ENCODE measurements at places on chromosomes 11 and 22.

DNA sequence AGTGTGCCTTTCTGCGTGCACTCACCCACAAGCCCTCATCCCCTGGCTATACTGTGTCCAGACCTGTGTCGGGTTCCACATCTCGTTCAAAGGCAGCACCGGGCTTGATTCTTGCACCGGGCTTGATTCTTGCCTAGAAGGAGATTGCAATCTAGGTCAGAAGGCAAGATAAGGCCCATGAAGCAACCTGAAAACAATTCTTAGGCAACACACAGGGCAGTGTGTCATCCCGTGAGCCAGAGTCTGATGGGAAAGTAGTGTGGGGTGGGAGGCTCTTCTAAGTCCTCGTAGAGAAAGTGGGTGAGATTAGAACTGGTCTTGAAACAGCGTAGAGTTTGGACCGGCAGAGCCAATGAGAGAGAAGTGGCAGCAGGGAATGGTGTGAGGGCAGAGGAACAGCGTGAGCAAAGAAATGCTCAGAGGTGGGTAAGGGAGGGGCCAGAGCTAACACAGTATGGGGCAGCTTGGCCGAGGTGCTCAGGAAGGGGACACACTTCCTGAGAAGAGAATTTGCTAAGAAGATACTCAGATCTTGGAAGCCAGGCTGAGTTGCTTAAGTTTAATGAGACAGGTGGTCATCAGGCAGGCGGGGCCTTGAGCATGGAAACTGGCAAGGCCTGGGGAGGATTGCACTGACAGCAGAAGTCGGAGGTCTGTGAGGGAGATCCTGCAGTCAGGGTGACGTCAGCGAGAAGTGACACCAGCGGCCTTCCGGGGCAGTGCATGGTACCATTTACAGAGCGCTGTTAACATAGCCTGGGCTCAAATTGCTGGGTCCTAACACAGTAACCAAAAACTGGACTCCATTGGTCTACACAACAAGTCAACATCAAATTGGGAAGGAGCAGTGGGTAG is 40.7 kb upstream of the DKK3 start:
- no peak for DNase-seq

DNA sequence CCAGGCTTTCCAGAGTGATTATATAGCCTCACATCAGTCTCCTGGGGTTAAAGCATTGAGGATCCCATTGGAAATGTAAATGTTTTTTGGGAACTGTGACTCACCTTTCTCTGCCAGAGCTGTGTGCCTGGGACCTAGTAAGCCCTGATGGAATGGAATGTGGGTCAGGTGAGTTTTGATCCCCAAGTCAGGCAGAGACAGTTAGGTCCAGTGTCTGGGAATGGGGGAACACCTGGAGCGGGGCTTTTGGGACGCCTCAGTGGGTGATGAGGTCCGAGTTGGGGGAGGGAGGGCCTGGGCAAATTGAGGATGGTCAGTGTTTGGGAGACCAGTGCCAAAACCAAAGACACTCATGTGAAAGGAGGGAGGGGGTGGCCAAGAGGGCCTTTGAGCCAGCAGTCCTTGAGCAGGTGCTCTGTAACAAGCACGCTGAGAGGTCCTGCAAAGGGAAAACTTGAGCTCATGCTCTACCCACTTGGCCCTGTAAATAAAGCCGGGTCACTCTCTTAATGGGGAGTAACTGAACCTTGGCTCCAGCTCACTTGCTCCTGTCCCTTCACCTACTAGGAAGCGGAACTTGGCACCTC is 104.7 kb downstream of the NAV2 start:
- no peak for DNase-seq

GRCh38 chr11:92296138-92296515 is 71.5 kb downstream of the FAT3 start:
- DNase-seq: no peak

- no peak for DNase-seq
These were observed 110.1 kb upstream of the LUZP2 start for GRCh38 chr11:24386546-24387397.

DNA sequence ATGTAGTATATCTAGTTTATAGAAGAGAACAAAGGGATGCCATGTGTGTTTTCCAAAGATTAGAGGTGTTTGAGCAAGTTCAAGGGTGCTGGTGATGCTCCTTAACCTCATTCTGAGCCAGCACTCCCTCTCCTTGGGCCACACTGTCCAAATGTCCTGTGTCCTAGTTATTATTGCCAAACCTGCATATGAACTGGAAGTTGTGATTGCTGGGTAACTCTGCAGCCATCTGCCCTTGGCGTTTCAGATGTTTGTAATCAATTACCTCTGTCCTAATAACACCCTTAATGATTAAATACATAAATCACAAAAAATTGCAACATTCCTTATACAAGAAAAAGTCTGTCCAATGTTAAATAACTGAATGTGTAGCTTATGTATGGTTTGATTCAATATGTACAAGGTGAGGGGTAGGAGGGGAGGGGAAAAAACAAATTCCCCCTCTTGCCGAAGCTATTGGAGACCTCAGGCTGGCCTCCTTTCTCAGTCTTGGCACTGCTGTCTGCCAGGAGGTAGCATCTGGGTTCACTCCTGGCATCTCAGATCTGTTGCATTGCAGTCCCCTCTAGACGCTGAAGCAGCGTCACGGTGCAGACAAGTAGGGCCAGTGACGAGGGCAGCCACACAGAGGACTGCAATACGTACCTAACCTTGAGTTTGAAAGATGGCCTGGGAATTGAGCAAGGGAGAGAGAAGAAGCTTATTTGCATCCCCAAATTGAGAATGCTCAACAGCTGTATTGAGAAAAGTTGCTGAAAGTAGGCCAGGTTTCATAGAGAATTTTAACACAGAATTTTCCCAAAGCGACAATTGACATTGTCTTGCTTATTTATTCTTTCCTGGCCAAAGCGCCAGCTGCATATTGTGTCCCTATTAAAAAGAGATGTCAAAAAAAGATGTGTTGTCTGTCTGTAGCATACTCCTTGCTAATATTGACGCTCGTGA is 89.6 kb upstream of the ARHGAP32 start:
- DNase-seq: no peak

GRCh38 chr11:131737357-131737756 is 366.9 kb downstream of the NTM start:
- DNase-seq: no peak

DNA sequence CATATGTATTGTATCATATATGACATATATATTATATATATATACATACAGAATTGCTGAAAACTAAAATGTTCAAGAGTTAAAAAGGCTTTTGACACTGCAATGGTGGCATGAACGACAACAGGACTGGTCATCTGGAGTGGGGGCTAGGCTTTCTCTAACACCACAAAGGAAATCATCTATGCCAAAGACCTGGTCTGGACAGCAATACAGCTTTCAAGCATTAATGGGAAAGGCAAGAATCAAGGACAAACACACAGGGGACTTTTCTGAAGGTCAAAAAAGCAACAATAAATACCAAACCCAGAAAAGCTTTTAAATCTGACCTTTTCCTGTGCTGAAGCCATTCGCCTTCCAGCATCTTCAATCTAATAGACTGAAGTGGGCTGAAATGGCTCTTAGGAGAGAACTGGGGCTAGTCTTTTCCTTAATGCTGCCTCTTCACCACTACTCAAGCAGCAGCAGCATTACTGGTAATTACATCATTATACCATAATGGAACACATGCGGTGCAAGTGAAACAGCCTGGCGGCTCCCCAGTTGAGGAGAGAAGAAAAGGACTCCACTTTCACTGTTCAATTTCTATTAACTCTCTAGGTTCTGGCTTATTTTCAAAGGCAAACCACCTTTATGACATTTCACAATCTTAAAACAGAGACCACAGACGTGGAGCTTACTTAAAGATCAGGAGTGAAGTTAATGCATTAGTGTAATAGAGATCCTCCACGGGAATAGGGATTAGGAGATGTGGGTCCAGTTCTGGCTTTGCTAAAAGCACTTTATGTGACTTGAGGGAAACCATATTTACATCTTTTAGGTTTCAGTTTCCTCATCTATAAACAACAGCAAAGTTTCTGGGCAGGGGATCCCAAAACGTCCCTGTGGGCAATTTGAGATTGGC is 63.0 kb downstream of the GAB2 start:
- DNase-seq: no peak

DNA sequence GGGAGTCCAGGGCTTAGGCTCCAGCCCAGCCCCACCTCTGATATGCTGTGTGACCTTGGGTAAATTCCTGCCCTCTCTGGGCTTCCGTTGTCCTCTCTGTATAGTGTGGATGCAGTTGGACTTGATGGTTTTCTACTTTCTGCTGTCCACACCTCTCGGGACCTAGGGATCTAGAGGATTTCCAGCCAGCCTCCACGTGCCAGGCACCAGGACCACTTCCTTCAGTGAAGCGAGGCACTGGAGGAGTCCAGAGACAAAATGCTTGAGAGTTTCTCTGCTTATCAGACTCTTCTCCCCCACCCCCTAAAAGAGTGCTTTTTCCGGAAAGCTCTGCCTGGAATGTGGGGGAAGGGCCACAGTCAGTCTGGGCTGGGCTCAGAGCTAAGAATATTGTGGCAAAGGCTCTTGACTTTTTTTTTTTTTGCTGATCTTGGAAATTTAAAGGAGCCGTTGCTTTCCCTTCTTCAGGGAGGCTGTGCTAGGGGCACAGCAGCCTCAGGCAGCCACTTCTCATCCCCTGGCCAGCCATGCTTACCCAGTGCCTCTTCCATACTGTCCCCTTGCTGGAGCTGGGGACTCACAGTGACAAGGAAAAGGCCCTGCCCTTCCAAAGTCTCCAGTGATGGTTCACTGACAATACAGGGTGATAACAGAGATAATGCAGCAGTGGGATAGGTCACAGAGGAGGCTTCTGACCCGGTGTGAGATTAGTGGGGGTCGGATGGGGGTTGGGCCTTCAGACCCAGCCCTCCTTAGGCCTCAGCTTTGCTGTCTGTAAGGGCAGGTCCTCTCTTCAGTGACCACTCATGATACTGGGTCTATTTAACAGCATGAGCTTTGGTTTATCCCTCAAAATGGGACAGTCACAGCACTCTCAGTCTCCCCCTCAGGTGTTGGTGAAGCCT is 2.9 kb upstream of the SERPINH1 start:
- DNase-seq: no peak

DNA sequence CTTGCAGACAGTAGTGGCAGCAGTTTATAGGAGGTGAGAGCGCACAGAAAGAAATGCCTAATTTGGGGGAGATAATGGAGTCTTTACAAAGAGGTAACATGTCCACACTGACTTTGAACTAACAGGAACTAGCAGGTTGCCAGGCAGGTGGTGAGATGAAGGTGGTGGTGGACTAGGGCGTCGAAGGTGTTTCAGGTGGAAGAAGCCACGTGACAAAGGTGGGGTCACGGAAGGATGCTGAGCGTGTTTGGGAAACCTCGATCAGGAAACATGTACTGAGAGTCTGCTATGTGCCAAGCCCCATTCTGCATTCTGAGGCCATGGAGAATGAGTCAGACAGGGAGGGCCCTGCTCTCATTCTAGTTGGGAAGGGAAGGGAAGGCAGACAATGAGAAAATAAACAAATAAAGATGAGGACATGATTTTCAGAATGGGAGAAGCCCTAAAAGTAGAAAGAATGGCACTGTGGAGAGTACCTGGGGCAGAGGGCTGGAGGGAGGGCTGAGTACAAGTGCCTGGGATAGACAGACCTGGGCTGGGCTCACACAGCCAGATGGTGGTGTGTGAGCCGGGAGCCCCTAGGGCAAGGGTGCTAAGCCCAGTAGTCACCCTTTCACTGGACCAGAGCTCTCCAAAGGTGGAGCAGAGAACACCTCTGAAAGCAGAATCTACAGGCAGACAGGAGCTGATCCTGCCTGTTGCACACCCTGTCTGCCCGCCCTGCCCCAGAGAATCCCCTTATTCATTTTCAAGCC is 16.2 kb upstream of the NNMT start:
- DNase-seq: no peak

GRCh38 chr11:9138612-9139579 is 47.5 kb upstream of the SCUBE2 start:
- DNase-seq: no peak

- no peak for DNase-seq
These were observed 921.9 kb upstream of the TENM4 start for GRCh38 chr11:80362563-80363340.

DNA sequence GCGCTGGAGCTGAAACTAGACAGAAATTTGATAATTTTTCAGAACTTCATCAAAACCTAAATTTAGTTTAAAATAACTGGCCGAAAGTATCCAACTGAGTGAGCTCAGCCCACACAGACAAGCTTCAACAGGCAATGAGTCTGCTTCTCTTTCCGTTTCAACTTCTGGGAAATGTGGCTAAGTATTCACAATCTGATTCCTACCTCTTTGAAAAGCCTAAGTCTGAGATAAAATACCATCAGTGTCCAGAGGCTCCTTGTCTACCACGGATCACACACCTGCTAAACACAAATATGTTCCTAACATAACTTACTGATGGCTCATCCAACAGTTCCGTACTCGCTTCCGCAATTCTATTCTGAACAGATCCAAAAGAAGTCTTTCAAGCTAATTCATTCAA is 8.5 kb downstream of the SIK3 start:
- DNase-seq: no peak

DNA sequence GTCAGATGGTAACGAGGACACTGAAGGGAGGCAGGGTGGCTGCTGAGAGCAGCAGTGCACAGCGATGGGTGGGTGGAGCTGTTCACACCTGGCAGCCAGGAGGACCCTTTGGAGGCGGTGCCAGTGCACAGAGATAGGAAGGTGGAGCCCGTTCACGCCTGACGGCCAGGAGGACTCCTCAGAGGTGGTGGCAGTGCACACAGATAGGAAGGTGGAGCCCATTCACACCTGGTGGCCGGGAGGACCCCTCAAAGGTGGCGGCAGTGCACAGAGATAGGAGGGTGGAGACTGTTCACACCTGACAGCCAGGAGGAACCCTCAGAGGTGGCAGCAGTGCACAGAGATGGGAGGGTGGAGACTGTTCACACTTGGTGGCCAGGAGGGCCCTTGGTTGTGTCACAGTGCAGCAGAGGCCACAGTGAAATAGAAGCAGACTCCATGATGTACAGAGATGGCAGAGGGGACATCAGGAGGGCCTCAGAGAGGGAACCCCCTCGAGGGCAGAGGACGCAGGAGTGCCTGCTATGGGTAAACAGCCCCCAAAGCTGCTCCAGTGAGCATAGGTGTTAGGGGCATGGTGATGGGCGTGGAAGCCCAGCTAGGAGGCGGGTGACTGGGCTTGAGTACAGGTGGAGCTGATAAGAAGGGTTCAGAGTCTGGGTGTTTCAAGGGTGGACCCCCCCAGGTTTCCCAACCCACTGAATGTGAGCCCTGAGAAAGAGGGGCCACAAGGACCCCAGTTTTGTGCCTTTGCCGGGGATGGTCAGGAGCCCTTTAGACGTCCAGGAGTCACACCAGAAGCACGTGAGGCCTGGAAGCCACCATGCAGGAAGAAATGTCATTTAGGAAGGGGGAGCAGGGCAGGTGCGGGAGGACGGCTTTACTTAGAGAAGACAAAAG is 566.7 kb downstream of the BRD1 start:
- DNase-seq: no peak

- no peak for DNase-seq
These were observed 32.1 kb downstream of the SNU13 start for GRCh38 chr22:41656556-41656955.

Measured in T follicular helper cell (primary cell).